Osteocyte (in vitro differentiated cells): ENCODE measurements at places on chromosomes 4 and X. TPM values are rescaled to one million over a fixed set of nuclear protein-coding genes. Genes with fewer than 3 reads are reported as not detected.

Gene AR
- total RNA-seq = 10.2 and 10.4 TPM in 2 replicates

Gene CC2D2A
- 25.5 and 31.2 TPM in 2 replicates for total RNA-seq

DNA sequence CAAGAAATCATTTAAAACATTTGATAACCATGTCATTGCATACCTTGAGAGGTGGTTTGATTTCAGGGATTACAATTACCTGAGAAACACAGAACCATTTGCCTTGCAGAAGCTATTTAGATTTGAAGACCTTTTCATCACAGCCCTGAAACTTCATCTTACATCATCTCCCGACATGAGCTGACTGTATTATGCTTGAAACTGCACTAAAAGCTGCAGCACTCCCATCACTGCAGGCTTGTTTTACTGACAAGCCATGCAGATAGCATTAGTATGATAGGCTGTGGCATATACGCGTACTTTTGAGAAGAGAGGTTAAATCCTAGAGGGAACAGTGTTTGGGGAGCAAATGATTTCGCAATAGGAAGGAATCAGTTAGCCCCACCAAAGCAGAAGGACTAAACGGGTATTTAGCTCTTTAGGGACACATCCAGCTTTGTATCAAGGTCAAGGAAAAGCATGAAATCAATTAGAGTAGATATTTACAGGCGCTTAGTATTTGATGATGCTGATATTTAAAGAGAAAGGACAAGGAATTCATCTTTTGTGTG lies 133.2 kb upstream of the DIAPH2 start:
- no peak for DNase-seq

- no peak for DNase-seq
These were observed 53.3 kb downstream of the FBXL5 start for GRCh38 chr4:15601862-15602261.

Gene ZNF280C
- 5.6 and 6.3 TPM in 2 replicates for total RNA-seq

GRCh38 chr4:40243386-40243948 lies 46.6 kb downstream of the RHOH start:
- DNase-seq = no peak

GRCh38 chr4:26194764-26195163 lies 126.0 kb upstream of the RBPJ start:
- DNase-seq = no peak

DNA sequence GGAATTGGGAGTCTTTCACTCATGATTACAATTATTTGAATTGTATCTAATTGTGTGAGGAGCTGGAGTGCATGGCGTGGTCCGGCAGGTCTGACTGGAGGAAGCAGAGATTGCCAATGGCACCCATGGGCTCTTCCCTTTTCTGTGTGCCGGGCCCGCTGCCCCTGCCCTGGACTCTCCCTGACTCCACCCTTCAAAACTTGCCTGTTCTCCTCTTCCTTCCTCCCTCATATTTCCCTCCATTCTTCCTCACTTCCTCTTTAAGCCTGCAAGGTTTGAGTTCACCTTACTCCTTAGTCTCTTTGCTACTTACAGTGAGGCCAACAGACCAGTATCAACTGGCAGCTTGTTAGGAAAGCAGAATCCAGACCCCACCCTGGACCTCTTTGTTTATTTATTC lies 6.5 kb upstream of the STBD1 start:
- DNase-seq = no peak

Gene NKX3-2
- total RNA-seq = 2.7 and 2.9 TPM in 2 replicates

DNA sequence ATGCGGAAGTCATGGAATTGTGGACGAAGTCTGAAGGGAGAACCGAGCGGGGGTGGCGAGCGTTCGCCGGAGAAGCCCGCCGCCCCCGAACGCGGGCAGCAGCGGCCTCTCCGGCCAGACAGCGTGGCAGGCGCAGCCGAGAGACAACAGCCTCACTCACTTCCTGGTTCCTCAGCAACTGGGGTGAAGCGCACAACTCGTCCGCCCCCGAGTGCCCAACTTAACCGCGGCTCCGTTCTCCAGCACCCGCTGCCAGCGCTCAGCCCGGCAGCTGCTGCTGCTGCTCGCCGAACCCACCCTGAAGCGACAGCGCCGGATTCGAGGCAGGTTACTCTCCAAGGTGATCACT lies 68.0 kb downstream of the NOCT start:
- peak; percentile 85 for DNase-seq

GRCh38 chr4:17562157-17562556 lies 14.8 kb upstream of the LAP3 start:
- no peak for DNase-seq

GRCh38 chrX:40064055-40064597 lies 33.6 kb downstream of the BCOR start:
- DNase-seq = no peak

- DNase-seq = no peak
These were observed 16.1 kb upstream of the SAT1 start for GRCh38 chrX:23766650-23767551.

- no peak for DNase-seq
These were observed 250.7 kb upstream of the PGRMC2 start for GRCh38 chr4:128538111-128538882.

DNA sequence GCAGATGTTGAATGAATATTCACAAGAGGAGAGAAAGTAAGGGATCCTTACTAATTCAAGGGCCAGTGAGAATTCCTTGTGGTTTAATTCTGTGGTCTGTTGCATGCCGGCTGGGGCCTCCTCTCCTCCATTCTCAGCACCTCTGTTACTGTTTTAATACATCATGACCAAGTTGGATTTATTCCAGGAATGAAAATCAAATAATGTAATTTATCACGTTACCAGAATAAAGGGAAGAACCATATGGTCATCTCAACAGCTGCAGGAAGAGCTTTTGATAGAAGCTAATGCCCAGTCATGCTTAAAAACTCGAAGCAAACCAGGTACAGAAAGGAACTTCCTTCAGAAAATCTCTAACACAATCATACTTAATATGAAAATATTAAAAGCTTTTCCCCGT lies 54.1 kb downstream of the GRK4 start:
- DNase-seq = no peak

DNA sequence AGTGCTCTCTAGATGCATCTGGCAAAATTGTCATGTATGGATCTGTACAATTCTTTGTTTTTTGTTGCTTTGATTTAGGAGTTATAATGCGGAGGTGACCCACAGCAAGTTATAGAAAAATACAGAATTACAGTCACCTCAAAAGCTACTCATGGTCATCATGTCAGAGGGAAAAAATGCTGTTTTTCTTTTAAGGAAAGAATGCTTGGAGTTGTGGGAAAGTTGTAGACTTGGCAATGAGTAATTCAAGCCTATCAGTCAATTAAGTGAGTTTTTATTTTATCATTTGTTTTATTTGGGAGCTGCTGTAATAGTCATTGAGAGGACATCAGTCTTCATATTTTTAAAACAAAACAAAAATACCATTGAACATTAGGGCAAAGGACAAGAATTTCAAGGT lies 16.4 kb downstream of the FHL1 start:
- DNase-seq = no peak

Gene ABHD18
- total RNA-seq = 9.5 and 14.9 TPM in 2 replicates

Gene IQCM
- not detected in 2 replicates for total RNA-seq

Gene MTMR8
- total RNA-seq = 1.4 and 1.5 TPM in 2 replicates
